ENCODE measurements at places on chromosomes 13 and 19.

GRCh38 chr19:30731591-30731990 lies 359.4 kb downstream of the ZNF536 start:
- DNase-seq, result no peak

GRCh38 chr19:55697069-55697440 lies 22.0 kb downstream of the EPN1 start:
- no peak for DNase-seq

DNA sequence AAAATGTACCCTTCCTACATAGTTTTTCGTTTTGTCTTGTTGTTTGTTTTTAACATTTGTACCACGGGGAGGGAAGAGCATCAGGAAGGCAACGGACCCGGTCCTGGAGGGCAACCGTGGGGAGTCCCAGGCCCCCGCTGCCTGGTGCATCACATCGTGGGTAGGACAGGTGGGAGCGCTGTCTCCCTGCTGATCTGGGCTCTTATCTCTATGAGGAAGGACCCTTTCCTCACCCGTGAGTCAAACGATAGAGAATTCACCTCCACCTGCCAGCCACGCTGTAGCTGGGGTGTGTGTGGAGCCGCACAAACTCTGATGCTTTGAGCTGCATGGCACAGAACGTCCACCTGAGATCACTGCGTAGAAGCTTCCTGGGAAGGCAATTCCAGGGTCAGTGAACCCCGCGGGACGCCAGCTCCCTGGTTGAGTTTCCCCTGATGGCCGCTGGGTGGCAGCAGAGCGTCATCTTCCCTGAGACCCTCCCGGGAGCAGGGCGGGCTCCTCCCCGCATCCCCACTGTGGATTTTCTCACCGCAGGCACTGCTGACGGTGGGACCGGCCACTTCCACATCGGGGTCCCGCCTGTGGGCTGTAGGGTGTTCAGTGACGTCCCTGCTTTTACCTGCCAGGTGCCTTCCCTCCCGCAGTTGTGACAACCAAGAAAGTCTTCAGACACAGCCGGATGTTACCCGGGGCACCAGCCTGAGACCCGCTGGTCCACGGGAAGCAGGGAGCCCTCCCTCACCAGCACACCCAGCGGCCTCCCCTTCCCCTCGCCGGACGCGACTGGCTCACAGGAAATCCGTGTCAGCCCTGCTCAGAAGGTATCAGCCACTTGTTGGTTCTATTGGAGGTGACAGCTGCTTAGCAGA lies 54.7 kb downstream of the ZNF787 start:
- peak; percentile 48 for DNase-seq

DNA sequence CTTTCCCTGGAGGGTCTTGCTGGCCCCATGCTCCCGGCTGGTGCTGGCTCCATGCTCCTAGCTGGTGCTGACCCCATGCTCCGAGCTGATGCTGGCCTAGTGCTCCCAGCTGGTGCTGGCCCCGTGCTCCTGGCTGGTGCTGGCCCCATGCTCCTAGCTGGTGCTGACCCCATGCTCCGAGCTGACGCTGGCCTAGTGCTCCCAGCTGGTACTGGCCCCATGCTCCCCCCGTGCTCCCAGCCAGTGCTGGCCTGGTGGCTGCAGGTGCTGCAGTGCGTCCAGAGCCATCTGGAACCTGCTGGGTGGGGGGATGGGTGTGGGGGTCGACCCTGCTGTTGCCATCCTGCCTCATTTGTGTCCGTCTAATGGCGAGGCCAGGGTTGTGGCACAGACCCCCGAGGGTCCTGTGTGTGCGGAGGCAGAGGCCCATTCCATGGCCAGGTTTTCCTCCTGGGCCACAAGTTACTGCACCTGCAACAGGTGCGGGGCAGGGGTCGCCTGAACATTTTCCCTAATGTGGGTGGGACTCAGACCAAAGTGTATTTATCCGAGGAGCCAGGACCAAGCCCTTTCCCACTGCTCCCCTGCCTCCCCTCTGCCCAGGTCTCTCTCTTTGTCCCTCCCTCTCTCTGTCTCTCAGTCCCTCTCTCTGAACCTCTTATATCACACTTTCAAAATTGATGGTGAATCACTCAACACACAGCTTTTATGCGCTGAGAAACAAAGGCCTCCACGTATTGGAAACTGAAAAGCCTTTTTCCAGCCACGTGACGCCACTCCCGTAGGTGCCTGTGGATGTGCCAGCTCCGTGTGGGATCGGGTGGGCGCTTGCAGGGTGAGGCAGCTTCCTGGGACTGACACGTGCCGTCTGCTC lies 45.1 kb downstream of the MCF2L start:
- DNase-seq, result no peak

DNA sequence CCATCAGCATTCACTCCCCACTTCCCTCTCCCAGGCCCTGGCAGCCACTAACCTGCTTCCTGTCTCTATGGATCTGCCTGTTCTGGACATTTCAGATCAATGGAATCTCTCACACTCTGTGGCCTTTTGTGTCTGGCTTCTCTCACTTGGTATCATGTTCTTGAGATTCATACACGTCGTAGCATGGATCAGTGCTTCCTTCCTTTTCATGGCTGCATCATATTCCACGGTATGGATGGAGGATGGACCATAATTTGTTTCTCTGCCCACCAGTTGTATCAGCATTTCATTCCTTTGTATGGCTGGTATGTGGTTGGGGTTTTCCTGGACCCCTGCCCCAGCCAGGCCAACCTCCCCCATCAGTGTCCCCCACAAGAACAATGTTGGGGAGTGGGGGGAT lies 36.2 kb downstream of the MYO9B start:
- no peak for DNase-seq

Data from uterus (tissue), 4 donors.